Stimulated activated CD4-positive, alpha-beta T cell treated with anti-CD3 and anti-CD28 coated beads, Interleukin-12 subunit alpha, Interleukin-12 subunit beta, amount 100 ng/mL, for 48 hours (primary cell): ENCODE measurements at places on chromosomes 16 and 17.

DNA sequence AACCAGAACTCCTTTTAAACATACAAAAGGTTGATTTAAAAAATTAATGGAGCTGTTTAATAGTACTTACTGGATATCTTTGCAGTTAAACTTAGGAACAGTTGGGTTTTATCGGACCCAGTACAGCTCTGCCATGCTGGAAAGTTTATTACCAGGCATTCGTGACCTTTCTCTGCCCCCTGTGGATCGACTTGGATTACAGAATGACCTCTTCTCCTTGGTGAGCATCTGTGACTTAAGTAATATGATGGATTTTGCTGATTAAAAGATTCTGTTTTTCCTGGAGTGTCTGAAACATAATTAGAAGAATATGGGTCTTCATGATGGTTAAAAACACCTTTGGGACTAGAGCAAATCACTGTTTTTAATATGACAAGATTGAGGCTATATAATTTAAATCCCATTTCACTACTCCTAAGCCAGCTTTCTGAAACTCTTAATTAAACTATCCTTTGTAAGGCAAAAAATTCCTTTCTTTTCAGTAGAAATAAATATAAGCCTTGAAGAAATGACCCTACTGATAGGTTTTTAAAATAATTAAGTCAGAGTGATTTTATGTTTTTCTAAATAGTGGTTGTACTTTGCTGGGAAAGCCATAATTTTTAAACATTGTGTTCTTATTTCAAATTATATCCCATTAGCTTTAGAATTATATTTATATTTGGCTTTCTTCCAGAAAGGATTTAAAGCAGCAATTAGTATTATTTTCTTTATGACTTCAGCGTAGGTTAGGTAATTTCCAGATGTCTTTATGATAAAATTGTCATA, 45.7 kb upstream of the KPNB1 start:
- DNase-seq, result no peak

DNA sequence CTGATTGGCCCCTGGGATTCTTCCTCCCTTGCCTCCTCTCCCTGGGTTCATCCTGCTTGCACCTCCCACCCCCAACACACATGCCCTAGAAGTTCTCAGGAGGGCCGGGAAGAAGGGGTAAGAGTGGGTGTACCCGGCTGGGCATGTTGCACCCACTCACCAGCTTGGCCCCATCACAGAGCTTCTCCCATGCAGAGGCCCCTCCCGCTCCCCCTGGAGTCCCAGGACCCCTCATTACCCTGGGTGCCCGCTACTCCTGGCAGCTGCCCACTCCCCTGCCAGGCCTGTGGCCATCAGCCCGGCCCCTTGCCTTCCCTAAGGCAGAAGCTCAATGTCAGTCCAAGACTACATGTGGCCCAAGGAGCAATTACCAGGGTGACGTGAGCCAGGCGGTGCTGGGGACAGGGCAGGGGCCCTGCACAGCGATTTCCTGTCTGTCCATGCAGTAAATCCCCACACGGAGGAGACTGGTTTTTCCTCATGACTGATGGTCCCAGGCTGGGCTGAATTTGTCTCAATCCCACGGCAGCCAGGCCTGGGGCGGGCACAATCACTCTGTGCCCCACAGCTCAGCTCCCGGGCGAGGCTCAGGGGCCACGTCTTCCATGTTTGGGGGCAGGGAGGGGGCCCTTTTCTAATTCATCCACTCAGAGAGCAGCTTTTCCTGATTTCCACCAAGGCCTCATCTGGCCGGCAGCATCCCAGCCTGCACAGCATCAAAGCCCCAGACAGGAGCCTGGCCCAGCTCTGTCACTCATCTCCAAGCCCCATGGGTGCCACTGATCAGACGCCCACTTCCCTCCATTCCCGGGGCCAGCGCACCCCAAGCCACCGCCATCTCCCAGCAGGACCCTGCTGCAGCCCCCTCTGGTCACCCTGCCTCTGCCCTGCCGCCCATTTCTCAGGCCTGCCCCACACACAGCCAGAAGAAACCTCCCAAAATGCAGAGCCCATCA, 234.7 kb downstream of the KATNIP start:
- no peak for DNase-seq

- DNase-seq, result no peak
Measured at GRCh38 chr16:24164416-24164815, 91.7 kb upstream of the CACNG3 start.

DNA sequence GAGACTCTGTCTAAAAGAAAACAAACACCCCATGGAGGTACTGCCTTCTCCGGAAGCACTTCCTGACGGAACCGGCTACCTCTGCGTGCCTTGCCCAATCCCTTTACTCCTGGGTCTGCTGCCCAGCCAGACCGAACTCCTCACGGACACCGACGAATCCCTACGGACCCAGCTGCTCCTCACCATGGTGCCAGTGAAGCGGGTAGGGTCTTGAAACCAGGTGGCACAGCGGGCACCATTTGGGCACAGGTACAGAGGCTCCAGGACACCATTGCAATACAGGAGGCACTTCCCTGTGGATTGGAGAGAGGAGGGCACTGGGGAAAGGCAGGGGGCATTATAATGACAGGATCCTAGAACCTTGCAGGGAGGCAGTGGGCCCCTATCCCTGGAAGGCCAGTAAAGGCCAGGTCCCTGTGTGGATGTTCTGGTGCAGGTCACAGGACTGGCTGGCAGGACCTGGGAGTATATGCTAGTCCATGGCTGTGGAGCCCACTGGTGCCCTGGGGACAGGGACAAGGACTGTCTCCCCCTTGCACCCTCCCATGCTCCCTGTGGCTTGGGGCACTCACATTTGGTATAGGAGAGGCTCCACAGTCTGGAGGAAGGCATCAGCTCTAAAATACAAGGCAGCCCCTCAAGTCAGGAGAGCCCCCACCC, 2.3 kb downstream of the SLC25A39 start:
- no peak for DNase-seq

DNA sequence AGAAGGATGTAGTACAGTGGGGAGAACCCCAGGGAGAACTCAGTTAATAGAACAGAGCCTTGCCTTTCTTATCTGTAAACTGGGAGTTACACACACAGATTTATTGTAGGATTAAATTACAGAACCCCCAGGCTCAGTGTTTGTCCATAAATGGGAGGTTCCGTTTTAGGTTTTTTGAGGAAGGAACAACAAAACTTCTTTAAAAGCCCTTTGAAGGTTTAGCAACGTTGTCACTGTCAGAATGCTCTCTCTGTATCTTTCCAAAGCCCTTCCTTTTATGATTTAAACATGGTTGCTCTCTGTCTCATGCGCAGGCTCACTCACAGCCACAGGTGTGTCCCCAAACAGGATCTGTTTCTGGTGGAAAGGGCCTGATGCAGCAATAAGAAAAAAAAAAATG, 9.4 kb upstream of the GNA13 start:
- no peak for DNase-seq

GRCh38 chr16:10120953-10121352, 61.3 kb downstream of the GRIN2A start:
- DNase-seq, result no peak

- no peak for DNase-seq
Measured at GRCh38 chr17:77721846-77722160, 236.7 kb upstream of the TNRC6C start.

- no peak for DNase-seq
Measured at GRCh38 chr17:6179017-6179416, 108.8 kb downstream of the WSCD1 start.
